ENCODE measurements at places on chromosomes 7 and 10.

- no peak for DNase-seq
These were observed 52.6 kb upstream of the TRUB1 start for GRCh38 chr10:114885443-114885842.

- DNase-seq: no peak
These were observed 322.4 kb downstream of the PTEN start for GRCh38 chr10:88185830-88186229.

DNA sequence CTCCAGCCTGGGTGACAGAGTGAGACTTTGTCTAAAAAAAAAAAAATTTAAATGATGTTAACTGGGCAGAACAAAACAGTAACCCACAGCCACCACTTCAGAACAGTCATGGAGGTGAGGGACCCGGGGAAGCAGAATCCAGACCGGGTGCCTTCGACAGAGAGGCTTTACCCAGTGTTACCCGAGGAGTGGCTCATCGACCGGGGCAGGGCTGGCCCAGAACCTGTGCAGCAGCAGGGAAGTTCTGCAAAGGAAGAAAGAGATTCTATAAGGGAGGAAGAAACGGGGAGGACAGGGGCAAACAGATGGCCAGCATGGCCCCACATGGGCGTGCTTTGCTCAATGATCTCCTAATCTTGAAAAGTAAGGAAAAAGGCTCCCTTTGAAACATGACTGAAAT lies 26.0 kb upstream of the UBE3C start:
- DNase-seq: no peak

DNA sequence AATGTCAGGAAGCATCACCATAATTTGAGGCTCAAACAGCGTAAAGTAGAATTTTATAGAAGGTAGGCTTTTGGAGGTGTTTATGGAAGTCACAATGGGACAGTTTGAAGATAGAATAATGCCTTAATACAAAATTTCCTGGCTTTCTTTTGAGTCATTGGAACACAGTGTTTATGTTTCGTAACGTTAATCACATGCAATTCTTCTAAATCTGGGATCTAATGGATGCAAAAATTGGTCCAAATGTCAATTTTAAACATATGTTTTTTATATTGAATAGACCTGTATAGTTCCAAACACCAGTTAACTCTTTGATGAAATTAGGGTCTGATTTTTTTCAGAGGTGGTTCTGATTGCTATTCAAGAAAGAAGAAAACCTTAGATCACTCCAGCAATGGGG lies 86.5 kb upstream of the HPS1 start:
- DNase-seq: no peak

DNA sequence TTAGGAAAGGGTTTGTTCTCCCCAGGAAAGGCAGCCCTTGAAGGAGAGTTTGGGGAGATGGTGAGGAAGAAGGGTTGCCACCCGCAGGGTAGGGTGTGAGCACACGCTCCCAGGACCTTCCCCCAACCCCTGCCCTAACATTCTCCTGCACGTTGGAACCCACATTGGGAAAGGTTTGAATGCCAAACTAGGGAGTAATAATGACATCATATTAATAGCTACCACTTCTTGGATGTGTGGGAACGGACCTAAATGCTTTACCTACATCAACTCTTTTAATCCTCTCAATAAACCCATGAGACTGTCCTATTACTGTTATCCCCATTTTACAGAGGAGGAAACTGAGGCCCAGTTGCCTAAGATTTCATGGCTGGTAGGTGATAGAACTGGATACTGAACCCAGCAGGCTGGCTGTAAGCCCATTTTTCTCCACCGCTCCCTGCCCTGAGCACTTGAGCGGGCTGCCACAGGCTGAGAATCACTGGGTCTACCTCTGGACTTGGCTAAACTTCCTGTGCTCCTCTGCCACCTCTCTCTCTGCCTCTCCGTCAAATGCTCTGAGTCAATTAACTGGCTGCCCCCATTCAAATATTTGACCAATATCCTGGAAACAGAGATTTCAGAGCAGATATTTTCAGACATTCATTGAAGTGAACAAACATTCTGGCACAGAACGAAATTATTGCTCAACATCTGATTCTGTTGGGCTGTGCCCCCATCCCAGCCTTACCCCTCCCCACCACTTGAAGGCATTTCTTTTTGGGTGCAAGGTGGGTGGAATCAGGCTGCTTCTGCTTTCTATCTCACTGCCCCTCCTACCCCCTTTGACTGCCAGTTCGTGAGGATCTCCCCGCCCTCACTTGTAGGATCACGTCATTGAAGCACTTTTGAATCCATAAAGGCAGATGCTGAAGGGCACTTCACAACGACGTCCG lies 129.7 kb downstream of the C10orf105 start:
- no peak for DNase-seq

DNA sequence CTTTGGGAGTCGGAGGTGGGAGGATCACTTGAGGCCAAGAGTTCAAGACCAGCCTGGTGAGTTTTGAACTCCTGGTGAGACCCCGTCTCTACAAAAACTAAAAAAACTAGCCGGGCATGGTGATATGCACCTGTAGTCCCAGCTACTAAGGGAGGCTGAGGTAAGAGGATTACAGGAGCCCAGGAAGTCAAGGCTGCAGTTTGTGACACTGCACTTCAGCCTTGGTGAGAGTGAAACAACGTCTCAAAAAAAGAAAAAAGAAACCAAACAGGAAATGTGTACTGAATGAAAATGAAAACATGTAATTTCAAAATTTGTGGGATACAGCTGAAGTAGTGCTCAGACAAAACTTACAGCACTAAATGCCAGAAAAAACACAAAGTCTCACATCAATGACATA lies 7.6 kb downstream of the ARHGAP12 start:
- DNase-seq: no peak

DNA sequence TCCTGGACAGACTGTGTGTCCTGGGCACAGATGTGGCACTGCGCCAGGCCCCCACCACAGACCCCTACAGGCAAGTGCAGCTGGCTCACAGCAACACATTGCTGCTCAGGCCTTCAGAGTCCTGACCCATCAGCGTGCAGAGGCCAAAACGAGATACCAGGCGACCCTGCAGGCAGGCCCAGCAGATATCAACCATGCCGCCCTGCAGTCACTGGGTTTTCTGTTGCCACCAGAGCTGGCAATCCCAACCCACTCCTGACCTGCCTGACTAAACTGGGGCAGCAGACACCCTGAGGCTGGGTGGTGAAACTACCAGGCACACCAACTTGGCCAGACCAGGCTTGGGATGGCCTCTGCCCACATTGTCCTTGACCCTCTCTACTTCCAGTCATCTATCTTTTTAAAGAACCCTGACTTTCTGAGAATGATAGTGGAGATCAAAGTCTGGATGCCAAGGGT lies 20.3 kb downstream of the ZCCHC24 start:
- no peak for DNase-seq

GRCh38 chr10:84329986-84330651 lies 1.7 kb downstream of the CCSER2 start:
- no peak for DNase-seq
